ENCODE measurements at places on chromosomes 12 and 14.

- DNase-seq: no peak
Observed at GRCh38 chr14:29930283-29930682, 2.6 kb upstream of the PRKD1 start.

DNA sequence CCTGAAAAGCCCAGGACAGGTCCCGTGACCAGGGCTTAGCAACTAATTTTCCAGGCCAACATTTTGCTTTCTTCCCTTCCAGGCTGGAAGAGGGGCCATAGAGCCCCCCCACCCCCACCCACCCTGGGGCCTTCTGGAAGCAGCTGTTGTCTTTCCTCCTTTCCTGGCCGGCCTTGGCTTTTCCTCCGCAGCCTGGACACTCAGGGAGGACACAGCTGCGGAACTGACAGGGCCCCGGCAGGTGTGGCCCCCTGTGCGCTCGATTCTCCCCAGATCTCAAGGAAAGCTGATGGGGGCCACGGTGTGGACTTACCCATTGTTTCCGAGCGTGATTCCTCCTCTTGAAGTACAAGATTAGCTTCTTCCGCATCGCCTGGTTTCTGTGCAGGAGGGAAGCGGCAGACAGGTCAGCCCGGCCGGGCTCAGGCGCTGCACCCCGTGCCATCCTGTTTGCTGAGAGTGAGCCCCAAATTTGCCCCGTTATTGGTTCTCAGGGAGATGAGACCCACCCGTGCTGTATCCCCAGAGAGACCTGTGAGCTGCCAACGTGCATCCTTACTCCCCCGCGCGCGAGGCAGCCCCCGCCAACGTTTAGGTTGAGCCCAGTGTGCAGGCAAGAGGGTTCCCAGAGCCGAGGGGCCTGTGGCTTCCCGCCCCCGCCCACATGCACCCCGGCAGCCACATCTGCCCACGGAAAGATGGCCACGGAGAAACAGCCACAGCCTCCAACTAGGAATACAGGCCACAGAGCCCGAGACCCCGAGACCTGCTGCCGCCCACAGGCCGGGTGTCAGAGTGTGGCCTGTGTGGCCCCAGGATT lies 129.6 kb downstream of the NCOR2 start:
- peak; percentile 72 for DNase-seq

GRCh38 chr14:79693935-79694334 lies 517.4 kb downstream of the DIO2 start:
- no peak for DNase-seq

- no peak for DNase-seq
Observed at GRCh38 chr14:38116895-38117294, 90.8 kb upstream of the SSTR1 start.

- DNase-seq: peak; percentile 79
Observed at GRCh38 chr14:58638231-58639197, 752 bp downstream of the DACT1 start.

DNA sequence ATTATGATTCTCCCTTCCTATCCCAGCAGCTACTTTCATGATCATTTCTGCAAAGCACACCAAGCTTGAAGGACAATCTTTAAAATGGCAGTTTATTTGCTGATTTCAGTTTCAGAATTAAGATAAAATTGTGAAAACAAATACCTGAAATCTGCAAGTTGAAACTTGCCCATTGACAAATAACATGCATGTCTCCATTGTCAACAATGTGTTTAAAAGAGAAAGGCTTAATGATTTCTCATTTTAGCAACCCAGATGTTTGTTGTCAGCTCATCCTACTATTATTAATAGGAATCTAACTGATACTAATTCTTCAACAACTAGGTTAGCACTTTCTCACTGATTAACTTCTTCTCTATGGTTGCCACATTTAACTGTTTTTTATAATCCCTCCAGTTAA lies 474.6 kb downstream of the PRKD1 start:
- no peak for DNase-seq

- no peak for DNase-seq
Observed at GRCh38 chr12:92502417-92503028, 200.3 kb upstream of the PLEKHG7 start.

- DNase-seq: no peak
Observed at GRCh38 chr14:34620115-34620514, 9.8 kb downstream of the SNX6 start.

GRCh38 chr12:96132819-96133218 lies 61.4 kb upstream of the ELK3 start:
- DNase-seq: no peak

DNA sequence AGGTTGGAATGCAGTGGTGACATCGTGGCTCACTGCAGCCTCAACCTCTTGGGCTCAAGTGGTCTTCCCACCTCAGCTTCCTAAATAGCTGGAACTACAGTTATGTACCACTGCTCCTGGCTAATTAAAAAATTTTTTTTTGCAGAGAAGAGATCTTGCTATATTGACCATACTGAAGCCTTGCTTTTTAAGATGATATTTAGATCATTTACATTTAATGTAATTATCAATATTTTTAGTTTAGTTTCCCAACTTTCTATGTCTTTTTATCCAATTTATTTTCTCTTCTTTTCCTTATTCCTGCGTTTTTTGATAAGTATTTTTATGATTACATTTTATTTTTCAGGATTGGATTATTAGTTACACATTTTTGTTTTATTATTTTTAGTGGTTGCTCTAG lies 340.1 kb downstream of the APAF1 start:
- no peak for DNase-seq

DNA sequence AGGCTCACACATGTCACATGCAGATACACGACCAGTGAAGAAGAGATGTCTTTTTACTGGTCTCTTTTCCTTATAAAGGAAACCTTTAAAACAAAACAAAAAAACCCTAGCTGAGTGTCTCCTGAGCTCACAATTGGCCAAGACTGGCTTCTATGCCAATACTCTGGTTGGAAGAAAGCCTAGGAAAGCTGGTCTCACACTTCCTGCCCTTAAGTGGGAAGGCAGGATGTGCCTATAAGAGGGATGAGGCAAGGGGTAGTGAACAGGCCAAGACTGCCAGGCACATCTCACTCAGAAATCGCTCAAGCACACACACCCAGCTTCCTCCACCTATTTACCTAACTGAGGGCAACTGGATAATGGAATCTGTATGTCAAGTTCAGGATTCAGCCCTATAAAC lies 50.0 kb downstream of the SOCS2 start:
- DNase-seq: no peak

DNA sequence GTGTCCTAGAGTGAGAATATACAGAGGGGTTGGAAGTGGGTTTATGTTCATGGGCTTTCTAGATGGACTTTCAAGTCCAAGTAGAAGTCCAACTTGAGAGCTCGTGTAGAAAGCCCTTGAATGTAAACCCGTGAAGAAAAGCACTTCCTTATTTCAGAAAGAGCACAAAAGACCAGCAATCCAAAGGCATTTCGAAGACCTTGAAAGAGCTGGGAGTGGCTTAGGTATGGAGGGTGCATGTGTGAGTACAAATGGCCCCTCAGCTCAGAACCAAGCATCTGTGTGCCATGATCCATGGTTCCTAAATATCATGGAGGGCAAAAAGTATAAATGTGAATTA lies 160.7 kb downstream of the ETV6 start:
- DNase-seq: no peak

DNA sequence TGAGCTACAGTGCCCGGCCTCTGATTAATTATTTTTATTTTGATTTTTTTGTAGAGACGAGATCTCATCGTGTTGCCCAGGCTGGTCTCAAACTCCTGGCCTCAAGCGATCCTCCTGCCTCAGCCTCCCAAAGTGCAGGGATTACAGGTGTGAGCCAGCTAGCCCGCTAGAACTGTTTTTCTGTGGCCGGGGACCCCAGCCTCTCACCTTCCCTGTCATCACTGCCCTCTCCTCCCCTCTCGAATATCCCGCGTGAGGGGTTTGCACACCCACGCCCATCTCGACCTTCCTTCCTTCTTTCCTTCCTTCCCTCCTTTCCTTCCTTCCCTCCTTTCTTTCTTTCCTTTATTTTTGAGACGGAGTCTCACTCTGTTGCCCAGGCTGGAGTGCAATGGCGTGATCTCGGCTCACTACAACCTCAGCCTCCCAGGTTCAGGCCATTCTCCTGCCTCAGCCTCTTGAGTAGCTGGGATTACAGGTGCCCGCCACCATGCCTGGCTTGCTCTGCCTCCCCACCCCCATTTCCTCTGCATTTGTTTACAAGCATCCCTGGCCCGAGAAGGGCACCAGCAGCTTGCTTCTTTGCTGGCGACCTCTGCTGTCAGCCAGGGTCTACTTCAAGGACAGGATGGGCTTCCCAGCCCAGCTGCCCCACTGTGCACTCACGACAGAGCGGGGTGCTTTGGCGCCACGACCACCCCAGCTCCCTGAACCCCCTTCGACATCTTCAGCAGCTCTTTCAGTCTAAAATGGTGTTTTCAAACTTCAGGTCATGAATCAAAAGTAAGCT lies 4.3 kb upstream of the TRAF3 start:
- DNase-seq: no peak

- no peak for DNase-seq
Observed at GRCh38 chr12:24379433-24379832, 430.0 kb upstream of the SOX5 start.

- DNase-seq: no peak
Observed at GRCh38 chr12:113395119-113395518, 8.6 kb downstream of the SDS start.
